ENCODE measurements at places on chromosomes 3 and 15.

DNA sequence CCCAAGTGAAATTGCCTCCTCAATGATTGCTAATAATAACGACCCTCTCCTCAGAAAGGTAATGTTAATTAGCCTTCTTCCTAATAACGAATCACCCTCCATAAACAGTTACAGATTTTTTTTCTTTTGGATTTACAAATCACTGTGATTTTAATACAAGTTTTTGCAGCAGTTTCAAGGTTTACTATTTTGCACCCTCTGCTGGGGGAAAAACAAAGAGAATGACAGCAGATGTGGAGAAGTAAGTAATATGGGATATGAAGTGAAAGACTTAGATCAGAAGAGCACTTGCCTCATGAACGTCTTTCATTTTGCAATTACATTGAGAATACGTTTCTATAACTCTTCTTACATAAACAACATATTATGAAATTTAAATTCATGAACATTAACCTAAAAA lies 16.1 kb upstream of the CNTN3 start:
- DNase-seq = peak; percentile 60

DNA sequence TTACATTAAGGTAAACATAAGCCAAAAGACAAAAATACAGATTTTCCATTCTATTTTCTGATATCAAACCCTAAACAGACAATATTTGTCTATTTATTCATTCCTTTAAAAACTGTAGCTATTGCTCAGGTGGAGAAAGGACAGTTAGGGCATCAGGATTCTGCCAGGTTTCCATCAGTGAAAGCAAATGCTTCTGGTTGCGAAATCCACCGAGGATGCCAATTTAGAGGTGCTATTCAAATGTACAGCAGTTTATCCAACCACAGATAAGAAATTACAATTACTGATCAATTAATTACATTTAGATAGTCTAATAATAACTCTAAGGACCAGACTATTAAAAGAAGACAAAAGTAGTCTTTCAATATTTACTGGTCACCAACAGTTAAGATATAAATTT lies 3.9 kb downstream of the TOMM70 start:
- DNase-seq = no peak

DNA sequence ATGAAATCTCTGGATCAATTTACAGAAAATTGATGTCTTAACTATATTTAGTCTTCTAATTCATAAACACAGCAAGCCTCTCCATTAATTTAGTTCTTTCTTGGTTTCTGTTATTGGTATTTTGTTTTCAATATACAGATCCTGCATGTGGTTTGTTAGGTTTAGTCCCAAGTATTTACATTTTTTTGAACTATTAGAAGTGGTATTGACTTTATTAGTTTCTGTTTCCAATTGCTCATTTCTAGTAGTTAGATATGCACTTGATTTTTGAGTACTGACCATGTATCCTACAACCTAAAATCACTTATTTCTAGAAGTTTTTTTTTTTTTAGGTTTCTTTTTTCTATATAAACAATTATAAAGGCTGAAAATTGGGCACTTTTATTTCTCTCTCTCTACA lies 335.9 kb downstream of the CHST2 start:
- DNase-seq = no peak

GRCh38 chr3:16064642-16065414 lies 109.7 kb upstream of the GALNT15 start:
- peak; percentile 97 for DNase-seq

GRCh38 chr3:76049776-76050175 lies 264.4 kb upstream of the ZNF717 start:
- no peak for DNase-seq

DNA sequence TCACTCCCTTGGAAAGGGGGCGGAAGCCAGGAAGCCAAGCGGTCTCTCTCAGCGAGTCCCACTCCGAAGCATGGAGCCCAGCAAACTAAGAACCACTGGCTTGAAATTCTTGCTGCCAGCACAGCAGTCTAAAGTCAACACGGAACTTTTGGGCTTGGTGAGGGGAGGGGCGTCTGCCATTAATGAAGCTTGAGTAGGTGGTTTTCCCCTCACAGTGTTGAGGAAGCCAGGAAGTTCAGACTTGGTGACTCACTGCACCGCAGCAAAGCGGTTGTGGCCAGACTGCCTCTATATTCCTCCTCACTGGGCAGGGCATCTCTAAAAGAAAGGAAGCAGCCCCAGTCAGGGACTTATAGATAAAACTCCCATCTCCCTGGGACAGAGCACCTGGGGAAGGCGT lies 665.4 kb upstream of the CBLB start:
- DNase-seq = peak; percentile 92

DNA sequence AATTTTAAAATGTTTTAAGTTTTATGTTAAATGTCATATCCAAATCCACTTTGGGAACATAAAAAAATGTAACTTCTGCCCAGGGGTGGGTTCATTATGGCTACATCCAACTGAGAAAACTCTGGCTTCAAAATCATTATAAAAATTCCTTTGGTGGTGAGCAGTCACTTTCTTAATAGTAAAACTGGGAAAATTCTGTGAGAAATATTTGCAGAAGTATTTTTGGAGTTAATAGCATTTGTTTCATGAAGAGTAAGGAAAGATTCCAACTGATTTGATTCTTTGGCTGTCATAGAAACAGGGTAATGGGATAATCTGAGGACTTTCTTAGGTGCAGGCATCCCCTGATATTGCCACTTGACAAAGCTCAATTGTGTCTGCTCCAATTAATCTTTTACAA lies 38.8 kb downstream of the CPA3 start:
- DNase-seq = no peak

GRCh38 chr15:86608461-86609205 lies 529.0 kb downstream of the AGBL1 start:
- DNase-seq = no peak

DNA sequence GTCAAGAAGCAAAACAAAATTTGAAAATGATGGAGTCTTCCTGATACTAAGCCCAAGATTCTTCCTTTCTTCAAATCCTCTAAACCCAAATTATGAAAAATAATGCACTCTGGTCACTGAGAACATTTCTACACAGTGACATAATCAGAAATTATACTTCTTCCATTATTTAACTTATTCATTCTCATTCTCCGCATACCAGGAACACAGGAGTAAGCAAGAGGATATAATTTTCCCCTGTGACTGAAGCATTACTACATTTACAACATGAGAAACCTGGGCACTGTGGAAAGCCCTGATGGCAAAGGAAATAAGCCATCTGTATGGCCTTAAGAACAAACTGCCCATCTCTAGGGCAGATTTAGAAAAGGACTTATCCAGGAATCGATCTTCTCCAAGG lies 47.0 kb downstream of the EXD1 start:
- peak; percentile 63 for DNase-seq

DNA sequence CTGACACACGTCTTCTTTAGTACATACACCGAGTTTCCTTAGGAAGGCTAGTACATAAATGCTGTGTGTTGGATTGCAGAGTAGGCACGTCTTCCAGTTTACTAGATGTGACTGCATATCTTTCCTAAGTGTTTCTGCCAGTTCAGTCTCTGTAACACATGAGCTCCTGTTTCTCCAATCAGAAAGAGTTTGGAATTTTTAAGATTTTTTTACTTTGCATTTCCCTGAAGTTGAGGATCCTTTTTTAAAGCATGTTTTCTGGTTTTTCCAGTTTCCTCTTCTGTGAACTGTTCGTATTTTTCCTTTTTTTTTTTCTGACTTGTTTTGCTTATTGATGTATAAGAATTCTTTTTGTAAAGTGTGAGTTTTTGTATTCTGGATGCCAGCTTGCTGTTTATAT lies 7.5 kb upstream of the POLR2M start:
- no peak for DNase-seq

- peak; percentile 89 for DNase-seq
These were observed 3.9 kb upstream of the PXYLP1 start for GRCh38 chr3:141227752-141228151.

GRCh38 chr15:71691458-71692417 lies 118.6 kb upstream of the NR2E3 start:
- peak; percentile 73 for DNase-seq

DNA sequence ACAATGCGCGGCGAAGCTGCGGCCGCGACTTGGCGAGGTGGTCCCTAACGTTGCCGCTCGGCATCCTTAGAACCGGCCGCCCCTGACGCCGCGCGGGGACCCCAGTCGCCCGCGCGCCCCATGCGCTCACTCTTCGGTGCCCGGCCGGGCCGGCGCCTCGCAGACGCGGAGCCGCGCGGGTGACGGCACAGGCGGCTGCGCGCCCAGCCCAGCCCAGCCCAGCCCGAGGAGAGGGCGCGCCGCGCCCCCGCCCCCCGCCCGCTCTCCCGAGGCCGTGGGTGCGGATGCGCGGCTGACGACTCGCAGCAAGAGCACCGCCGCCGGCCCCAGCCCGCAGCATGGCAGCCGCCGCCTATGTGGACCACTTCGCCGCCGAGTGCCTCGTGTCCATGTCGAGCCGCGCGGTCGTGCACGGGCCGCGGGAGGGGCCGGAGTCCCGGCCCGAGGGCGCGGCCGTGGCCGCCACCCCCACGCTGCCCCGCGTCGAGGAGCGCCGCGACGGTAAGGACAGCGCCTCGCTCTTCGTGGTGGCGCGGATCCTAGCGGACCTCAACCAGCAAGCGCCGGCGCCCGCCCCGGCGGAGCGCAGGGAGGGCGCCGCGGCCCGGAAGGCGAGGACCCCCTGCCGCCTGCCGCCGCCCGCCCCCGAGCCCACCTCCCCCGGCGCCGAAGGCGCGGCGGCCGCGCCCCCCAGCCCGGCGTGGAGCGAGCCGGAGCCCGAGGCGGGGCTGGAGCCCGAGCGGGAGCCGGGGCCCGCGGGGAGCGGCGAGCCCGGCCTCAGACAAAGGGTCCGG lies 437 bp downstream of the KLF13 start:
- peak; percentile 69 for DNase-seq

DNA sequence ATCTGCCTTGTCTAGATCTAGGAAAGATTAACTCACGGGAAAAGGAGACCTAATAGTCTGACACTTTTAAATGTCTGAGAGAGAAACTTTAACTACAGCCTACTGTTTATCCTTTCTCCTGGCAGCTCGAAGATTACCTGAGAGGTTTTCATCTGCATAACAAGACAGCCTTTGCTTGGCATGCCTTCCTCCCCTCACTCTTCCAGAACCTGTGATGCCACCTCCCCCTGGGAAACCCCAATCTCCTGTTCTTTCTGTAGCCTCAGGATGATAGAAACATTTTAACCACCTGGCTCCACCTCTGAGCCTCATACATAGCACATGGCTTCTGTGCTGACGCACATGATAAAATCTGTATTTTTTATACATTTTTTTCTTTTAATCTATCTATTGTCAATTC lies 420.8 kb downstream of the CNTN6 start:
- DNase-seq = no peak

DNA sequence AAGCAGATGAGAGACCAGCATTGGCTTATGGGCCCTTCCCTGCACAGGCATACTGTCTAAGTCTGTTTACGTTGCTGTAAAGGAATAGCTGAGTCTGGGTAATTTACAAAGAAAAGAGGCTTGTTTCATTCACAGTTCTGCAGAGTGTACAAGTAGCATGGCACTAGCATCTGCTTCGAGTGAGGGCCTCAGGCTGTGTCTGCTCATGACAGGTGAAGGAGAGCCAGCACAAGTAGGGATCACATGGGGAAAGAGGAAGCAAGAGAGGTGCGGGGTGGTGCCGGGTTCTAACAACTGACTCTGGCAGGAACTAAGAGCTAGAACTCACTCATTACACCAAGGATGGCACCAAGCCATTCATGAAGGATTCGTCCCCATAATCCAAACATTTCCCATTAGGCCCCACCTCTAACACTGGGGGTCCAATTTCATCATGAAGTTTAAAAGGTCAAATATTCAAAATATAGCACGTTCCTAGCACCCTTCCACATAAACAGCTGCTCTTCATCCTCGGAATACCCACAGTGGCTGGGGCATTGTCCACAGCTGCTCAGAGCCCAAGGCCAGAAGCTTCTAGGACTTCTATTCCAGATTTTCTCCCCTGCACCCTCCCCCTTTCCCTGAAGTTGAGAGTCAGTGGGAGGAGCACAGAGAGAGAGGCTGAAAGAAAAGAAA lies 5.6 kb downstream of the RTP3 start:
- DNase-seq = no peak

GRCh38 chr3:196642434-196642833 lies 2.9 kb downstream of the NRROS start:
- no peak for DNase-seq

DNA sequence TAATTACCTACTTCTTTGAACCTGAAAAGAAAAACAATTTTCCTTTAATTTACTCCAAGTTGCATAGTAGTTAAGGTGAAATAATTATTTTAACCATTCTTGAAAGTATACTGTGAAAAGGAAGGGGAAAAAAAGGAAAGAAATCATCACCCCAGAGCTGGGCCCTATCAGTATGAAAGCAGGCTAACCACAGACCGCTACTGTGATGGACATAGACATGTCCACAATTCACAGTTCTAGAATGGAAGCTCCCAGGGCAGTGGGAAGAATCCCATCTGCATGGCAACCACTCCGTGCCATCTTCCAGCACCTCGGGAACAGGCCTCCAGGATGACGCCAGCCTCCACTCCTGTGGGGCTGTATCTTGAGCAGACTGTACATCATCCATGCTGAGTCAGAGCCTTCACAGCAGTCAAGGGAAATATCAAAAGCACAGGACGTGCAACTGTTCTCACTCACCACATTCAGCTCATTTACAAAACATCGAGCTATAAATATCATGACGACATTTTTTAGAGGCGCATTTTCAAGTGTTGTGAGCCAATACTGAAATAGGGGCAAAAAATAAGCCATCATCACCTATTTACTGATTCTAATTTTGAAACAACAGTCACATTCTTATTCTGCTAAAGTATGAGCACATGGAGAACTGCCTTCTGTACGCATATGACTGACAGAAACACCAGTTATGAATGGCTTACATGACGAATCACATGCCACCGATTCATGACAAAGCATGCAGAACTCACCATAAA lies 119.7 kb downstream of the SNRK start:
- peak; percentile 83 for DNase-seq

- no peak for DNase-seq
These were observed 248.5 kb downstream of the ZMAT3 start for GRCh38 chr3:178823150-178823549.

DNA sequence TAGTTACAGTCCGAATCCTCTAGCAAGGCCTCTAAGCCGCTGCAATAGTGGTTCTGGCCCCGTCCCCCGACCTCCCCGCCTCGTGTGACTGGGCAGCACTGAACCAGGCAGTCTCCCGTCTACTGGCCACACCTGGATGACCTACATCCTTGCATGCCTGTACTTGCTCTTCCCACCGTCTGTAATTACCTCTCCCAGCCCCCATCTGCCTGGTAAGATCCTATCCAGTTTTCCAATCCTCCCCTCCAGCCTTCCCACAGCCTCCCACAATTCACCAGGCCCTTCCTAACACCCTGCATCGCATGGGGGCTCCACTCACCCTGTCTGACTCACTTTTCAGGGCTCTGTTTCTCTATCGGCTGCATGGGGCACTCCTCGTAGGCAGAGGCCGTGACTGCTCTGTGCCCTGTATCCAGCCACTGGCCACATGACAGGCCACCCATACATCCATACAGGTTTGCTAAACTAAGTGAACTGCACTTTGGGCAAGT lies 32.8 kb downstream of the XXYLT1 start:
- no peak for DNase-seq

- DNase-seq = no peak
These were observed 1570.1 kb downstream of the SI start for GRCh38 chr3:163508206-163508605.

DNA sequence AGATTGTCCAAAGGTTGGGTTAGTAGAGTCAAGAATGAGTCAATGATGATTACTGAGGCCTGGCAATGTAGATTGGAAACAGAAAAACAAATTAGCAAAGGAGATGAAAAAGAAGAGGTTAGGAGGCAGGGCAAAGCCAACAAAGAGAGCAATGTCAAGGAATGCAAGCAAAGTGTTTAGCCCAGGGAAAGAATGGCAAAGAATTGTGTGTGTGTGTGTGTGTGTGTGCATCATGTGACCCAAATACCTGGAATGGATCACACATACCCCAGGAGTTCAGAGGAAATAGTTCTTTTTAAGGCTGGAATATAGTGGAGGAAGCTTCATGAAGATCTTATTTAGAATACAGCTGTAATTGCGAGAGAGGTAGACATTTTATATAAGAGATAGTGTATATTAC lies 831.7 kb upstream of the ARPP21 start:
- DNase-seq = no peak
